Heart right ventricle (tissue), 16 donors: ENCODE measurements at places on chromosomes 3 and 15.

- no peak for DNase-seq
Measured at GRCh38 chr3:112390783-112391641, 58.1 kb downstream of the CD200 start.

DNA sequence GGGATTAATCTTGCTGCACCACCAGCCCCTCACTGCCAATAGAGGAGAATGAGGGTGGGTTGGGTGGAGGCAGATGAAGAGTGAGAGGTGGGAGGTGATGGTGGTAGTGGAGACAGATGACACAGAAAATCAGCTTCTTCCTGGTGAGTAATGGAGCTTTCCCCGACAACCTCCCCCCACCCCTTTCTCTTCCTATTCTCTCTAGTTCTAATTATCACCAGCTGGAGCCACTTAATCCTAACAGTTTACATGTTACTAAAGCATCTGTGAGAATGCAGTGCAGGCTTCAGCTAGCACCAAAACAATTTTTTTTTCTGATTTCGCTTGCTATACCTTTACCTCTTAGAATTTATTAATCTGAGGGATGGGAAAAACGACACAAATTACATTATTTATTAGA lies 116.1 kb upstream of the DNAJC19 start:
- DNase-seq, result no peak

DNA sequence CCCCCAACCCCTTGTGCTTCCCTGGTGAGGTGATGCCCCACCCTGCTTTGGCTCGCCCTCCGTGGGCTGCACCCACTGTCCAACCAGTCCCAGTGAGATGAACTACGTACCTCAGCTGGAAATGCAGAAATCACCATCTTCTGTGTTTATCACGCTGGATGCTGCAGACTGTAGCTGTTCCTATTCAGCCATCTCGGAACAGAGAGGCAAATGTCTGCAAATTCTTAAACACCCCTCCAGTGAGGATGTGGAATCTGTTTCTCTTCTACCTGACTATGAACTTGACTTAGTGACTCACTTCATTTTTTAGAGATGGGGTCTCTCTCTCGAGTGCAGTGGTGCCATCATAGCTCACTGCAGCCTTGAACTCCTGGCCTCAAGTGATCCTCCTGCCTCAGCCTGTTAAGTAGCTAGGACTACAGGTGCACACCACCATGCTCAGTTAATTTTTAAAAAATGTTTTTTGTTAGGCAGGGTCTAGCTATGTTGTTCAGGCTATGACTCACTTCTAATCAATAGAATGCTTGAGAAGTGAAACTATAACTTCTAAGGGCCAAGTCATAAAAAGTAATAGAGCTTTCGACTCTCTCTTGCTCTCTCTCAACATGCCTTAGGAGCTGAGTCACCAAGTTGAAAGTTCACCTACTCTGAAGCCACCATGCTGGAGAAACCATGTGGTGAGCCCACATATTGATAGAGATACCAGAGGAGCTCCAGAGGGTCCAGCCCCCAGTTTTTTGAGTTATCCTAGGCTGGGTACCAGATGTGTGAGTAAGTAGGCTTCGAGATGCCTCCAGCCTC lies 11.5 kb upstream of the PARP14 start:
- DNase-seq, result no peak

- DNase-seq, result no peak
Measured at GRCh38 chr15:72426753-72427152, 28.6 kb downstream of the TMEM202 start.

DNA sequence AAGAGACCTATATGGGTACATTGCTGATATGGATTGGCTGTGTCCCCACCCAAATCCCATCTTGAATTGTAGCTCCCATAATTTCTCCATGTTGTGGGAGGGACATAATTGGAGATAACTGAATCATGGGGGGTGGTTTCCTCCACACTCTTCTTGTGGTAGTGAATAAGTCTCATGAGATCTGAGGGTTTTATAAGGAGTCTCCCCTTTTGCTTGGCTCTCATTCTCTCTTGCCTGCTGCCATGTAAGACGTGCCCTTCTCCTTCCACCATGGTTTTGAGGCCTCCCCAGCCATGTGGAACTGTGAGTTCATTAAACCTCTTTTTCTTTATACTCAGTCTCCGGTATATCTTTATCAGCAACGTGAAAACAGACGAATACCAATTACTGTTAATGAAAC lies 5.0 kb upstream of the ARRDC4 start:
- DNase-seq, result no peak

GRCh38 chr3:151213151-151213550 lies 10.1 kb upstream of the GPR171 start:
- no peak for DNase-seq
